ENCODE measurements at places on chromosomes 16 and 17.

DNA sequence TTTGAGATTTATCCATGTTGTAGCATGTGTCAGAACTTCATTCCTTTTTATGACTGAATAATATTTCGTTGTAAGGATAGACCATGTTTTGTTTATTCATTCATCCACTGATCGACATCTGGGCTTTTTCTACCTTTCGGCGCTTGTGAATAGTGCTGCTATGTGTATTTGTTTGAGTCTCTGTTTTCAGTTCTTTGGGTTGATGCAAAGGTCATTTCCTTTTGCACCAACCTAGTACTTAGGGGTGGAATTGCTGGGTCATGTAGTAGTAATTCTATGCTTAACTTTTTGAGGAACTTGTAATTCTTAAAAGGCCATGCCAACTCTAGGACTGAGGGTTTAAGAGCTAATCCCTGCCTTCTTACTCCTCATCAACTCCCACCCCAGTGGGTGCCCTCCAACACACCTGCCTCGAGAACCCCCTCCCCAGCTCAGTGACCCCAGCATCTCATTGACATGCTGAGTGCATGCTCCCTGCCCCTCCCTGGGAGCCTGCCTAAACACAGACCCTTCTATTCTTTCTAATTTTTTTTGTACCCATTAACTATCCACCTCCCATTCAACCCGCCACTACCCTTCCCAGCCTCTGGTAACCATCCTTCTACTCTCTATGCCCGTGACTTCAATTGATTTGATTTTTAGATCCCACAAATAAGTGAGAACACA, 51.2 kb downstream of the ABAT start:
- DNase-seq, result no peak

- no peak for DNase-seq
Observed at GRCh38 chr16:69100071-69100691, 5.3 kb upstream of the HAS3 start.

GRCh38 chr16:13095061-13095460, 193.7 kb downstream of the SHISA9 start:
- no peak for DNase-seq

DNA sequence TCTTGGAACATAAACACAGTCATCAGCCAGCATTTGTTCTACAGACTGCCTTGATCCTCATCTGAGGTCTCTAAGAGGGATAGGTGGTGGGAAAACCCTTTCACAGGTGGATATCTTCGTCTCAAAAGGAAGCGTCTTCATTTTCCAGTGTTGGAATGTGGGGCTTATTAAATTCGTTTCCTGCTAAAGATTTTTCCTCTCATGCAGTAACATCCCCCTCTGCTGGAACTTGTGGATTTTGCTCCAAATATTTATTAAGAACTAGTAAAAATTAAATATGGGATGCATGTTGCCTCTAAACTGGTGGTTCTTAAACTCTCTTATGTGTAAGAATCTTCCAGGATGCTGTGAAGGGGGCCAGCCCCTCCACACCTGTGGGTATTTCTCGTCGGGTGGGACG, 20.1 kb upstream of the MLYCD start:
- no peak for DNase-seq

GRCh38 chr17:64460955-64461354, 12.0 kb downstream of the MILR1 start:
- DNase-seq, result no peak

DNA sequence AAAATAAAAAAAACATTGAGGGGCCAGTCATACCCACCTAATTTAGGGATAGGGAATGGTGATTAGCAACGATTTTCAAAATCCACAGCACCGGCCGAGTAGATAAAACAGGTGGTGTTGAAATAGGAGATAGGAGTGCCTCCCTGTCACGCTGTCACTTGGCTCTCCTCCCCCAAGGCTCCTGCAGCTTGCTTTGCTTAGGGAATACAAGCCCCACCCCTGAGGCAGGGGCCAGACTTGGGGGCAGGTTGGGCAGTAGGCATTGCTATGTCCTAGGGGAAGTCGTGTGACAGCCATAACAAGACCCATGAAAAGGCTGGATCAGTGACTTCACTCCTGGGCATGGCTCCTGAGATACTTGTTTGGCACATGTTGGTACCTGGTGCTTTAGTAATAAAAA, 25.8 kb downstream of the POLR2A start:
- no peak for DNase-seq

DNA sequence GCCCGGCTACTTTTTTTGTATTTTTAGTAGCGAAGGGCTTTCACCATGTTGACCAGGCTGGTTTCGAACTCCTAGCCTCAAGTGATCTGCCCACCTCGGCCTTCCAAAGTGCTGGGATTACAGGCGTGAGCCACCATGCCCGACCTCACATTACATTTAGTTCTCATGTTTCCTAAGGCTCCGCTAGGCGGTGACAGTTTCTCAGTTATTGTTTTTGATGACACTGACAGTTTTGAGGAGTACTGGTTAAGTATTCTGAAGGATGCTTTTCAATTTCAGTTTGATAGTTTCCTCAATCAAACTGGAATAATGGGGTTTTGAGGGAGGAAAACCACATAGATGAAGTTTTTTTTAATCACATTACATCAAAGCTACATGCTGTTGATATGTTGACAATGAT, 1028.5 kb downstream of the CDH8 start:
- no peak for DNase-seq

- DNase-seq, result no peak
Observed at GRCh38 chr16:82819286-82819685, 192.5 kb downstream of the CDH13 start.

DNA sequence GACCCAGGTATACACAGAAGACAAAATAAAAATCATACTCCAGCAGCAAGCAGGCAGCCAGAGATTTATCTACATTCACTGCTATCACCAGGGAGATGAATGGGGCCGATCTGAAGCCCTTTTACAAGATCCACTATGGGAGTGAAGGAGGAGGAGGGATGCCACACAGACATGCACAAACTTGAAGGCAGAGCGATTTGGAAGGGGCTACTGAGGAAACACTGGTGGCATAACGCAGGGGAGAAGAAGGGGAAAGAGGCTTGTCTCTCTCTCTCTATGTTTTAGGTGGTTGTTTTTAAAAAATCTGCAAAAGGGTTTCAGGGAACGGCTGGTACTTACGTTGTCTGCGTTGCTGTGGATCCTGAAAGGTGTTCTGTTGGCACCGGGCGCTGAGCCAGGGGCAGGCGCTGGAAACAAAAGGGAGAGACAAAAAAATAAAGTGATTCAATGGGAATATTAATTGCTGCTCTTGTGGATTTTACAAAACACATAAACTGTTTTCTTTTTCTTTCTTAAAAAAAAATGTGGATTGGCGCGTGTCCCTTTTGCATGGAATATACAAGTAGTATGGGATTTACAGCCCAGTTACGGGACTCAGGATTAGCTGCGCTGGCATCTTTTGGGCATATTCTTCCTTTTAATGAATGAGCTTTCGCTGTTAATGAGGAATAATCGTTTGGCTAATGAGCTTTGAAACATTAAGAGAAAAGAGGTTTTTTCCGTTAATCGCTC, 255.3 kb upstream of the PMFBP1 start:
- no peak for DNase-seq

DNA sequence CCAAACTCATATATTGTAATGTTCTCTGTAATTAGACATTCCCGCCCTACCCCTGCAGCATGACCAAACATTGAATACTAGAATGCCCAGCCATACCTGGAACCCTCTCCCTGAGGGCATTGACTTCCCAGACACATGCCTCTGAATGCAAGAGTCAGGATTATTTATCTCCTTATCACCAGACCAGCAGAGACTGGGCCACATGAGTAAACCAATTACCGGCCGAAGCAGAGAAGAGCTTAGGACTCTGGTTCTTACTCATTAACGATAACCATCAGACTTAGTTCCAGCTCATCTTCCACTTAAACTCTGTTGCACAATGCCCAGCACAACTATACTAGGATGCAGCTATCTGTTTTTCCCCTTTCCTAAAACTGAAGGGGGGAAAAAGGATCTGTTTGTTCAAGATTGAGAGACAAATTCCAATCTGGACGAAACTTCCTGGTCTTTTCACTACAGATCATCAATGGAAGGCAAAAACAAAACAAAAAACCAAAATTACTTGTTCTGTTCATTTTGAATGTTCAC, 88.2 kb upstream of the CORO6 start:
- DNase-seq, result no peak

- no peak for DNase-seq
Observed at GRCh38 chr16:7137560-7138330, 194.9 kb upstream of the RBFOX1 start.

DNA sequence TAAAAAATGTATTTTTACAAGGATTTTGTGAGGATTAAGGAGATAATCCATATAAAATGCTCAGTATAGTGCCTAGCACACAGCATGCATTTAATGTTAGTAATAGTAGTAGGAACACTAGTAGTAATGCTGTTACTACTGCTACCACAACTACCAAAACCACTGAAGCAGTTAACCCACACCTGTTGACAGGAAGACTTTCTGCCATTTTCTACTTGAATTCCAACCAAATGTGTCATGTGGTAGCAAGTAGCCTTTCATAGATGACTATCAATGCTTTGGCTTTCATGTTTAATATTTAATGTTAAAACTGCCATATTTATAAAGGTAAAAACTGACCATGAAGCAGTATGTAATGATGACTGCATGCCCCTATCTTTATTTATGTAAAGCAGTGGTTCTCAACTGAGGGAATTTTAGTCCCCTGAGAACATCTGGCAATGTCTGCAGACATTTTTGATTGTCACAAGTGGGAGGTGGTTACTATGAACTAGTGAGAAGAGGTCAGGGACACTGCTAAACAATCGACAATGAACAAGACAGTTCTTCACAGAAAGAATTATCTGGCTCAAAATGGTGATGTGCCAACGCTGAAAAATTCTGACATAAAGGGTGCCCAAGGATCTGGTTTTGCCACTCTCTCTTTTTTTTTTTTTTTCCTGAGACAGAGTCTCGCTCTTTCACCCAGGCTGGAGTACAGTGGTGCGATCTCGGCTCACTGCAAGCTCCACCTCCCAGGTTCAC, 89.4 kb downstream of the ITFG1 start:
- DNase-seq, result no peak

- DNase-seq, result no peak
Observed at GRCh38 chr17:4209611-4210010, 54.2 kb downstream of the ANKFY1 start.

GRCh38 chr16:48864055-48864454, 254.1 kb upstream of the N4BP1 start:
- DNase-seq, result no peak

DNA sequence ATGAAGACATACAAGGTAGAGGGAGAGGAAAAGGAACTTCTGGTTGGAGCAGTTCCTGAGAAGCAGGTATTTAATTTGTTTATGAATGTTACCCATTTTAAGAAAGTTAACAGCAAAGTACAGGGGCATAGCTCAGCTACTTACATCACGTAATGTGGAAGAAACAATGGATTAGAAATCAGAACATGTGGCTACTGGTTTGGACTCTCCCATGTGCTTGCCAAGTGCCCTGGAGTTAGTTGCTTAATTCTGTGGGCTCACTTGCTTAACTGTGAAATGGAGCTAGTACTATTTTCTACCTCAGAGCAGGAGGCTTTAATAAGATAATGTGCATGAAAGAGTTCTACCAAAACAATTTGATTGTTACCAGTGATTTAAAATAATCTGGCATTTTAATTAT, 27.3 kb downstream of the RSPRY1 start:
- DNase-seq, result no peak

GRCh38 chr17:45950888-45951287, 48.2 kb upstream of the STH start:
- no peak for DNase-seq

GRCh38 chr16:54632322-54633220, 298.1 kb upstream of the IRX5 start:
- DNase-seq, result no peak

DNA sequence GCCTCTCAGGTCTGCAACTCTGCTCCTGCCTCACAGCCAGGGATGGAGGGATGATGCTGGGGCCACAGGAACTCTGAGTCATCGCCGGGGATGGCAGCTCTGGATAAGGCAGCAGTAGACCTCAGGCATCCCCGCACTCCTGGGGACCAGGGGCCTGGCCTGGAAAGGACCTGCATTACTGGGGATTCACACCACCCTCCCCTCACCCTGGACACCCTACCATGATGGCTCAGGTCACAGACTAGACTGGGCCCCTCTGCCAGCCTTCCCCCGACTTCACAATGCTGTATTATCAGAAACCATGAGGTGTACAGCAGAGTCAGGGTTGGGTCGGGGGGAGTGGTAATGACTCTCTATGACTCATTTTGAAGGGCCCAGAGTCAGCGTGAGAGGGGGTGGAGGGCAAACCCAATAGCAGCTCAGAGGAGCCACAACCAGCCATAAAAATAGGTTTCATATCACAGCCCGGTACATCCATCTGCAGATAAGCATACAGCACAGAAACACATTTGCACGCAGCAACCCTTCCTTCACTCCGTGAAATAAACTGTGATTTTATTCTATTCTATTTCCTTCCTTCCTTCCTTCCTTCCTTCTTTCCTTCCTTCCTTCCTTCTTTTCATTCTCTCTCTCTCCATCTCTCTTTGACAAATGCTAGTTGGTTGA, 28.8 kb downstream of the DYNLRB2 start:
- DNase-seq, result peak; percentile 92

- no peak for DNase-seq
Observed at GRCh38 chr16:9151597-9151996, 60.2 kb downstream of the HAPSTR1 start.

- no peak for DNase-seq
Observed at GRCh38 chr17:21165922-21166594, 39.3 kb downstream of the DHRS7B start.

- no peak for DNase-seq
Observed at GRCh38 chr17:42975265-42975664, 4.6 kb downstream of the PTGES3L start.

GRCh38 chr17:73969956-73970355, 233.5 kb upstream of the RPL38 start:
- DNase-seq, result no peak

DNA sequence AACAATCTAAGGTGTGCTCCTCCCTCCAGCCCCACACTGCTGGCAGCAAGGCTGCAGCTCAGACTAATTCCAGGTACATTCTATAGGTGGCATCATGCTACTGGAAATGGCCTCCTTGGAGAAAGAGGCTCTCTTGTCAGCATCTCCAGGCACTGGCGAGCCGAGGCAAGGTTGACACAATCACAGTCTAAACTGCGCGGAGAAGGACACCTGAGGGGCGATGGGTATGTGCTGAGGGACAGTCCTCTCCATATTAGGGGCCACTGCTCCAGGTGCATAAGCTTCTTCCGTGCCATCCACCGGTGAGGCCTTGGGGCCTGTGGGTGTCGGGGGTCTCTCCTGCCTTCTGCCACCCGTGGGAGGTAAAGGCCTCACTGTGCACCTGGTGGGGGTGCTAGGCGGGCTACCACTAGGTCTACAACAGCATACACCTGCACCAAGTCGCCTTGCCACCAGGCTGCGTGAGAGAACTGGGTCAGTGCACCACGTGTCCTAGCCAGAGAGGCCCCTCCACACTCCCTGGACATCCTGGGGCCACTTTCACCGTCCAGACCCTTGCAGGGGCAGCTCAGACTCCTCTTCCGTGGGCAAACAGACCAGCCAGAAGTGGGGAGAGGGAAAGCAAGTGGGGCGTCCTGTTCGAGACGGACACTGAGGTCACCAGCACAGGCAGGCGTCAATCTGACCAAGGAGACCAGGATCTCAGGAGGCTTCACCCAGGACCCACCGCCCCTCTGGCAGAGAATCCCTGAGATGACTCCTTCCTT, 12.1 kb upstream of the CBX8 start:
- peak; percentile 28 for DNase-seq

- no peak for DNase-seq
Observed at GRCh38 chr16:67675999-67676398, 9.4 kb downstream of the C16orf86 start.

- no peak for DNase-seq
Observed at GRCh38 chr17:11980813-11981212, 16.5 kb downstream of the ZNF18 start.

All from activated CD4-positive, alpha-beta memory T cell treated with anti-CD3 and anti-CD28 coated beads for 36 hours (primary cell).